Activated CD4-positive, alpha-beta memory T cell treated with anti-CD3 and anti-CD28 coated beads, Interleukin-2, amount 10 ng/mL, durations not matched to agents 7 days and 5 days (primary cell): ENCODE measurements at places on chromosomes 3 and 15.
A peak's percentile ranks its signal among the peaks of the same experiment; 100 is the strongest.

DNA sequence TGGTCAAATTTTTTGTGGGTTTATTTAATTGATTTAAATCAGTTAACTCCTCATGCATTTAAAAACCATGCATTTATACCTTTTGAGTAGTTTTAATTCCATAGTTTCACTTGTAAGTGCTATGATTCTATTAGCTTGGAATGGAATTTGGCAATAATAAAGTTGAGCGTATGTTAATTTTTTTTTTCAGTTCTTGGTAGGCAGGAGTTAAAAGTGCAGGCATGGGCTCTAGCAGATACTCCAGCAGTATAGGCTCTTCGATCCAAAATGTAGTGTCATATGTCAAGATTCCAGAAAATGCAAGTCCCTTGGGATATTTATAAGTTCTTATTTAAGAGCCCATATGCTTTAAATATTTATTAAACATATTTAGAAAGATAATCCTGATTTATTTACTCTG lies 70.3 kb downstream of the LYSMD4 start:
- H3K4me1 ChIP-seq = peaks cover 2% of the 10 kb centered on the region
- no peaks in the 10 kb centered on the region for H3K27me3 ChIP-seq
- no peak overlapping the region for H3K27ac ChIP-seq

DNA sequence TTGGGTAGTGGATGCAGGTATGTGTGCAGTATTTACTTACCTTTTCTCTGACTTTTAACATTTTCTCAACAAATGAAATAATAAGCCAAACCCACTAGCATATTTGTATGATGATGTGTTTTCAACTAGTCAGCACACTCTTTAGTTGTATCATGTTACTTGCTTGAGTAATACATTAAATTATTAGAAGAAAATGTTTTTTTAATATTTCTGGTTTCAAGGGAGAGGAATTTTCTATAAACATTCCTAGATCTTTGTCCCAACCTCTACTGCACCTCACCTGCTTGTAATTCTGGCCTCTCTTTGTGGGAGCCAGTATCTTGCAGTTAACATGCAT lies 161.8 kb upstream of the CBLB start:
- no peaks in the 10 kb centered on the region for H3K4me1 ChIP-seq
- no peaks in the 10 kb centered on the region for H3K36me3 ChIP-seq
- DNase-seq = no peak

- H3K27ac ChIP-seq = no peak overlapping the region
- no peaks in the 10 kb centered on the region for H3K4me1 ChIP-seq
- H3K4me3 ChIP-seq = no peak overlapping the region
These were observed 335.6 kb downstream of the EDEM1 start for GRCh38 chr3:5523125-5523524.

GRCh38 chr3:48926425-48927392 lies 8.1 kb downstream of the ARIH2 start:
- H3K4me1 ChIP-seq = peaks cover 67% of the 10 kb centered on the region
- H3K27me3 ChIP-seq = no peaks in the 10 kb centered on the region
- DNase-seq = no peak
- peaks cover 58% of the 10 kb centered on the region for H3K36me3 ChIP-seq

DNA sequence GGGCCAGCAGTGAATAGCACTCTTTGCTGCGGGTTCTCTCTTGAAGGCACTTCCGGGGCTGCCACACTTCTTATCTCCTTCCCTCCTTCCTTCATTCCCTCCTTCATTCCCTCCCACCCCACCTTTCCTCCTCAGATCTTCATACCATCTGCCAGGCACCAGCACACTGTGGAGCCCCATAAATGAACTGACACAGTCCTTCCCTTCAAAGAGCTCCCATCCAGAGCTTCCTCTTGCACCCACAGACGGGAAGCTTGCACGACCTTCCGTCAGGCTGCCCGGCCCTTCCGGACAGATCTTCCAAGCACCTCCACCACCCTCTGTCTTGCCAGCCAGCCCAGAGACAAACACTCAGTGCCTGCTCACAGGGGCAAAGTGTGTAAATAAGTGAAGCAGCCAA lies 65.4 kb upstream of the HERC1 start:
- no peak overlapping the region for H3K27ac ChIP-seq
- no peaks in the 10 kb centered on the region for H3K36me3 ChIP-seq

- H3K4me3 ChIP-seq = no peak overlapping the region
- H3K4me1 ChIP-seq = peaks cover 14% of the 10 kb centered on the region
- peaks cover 2% of the 10 kb centered on the region for H3K36me3 ChIP-seq
- no peak for DNase-seq
- no peak overlapping the region for H3K27ac ChIP-seq
These were observed 1.7 kb downstream of the CLDN11 start for GRCh38 chr3:170420307-170420821.

DNA sequence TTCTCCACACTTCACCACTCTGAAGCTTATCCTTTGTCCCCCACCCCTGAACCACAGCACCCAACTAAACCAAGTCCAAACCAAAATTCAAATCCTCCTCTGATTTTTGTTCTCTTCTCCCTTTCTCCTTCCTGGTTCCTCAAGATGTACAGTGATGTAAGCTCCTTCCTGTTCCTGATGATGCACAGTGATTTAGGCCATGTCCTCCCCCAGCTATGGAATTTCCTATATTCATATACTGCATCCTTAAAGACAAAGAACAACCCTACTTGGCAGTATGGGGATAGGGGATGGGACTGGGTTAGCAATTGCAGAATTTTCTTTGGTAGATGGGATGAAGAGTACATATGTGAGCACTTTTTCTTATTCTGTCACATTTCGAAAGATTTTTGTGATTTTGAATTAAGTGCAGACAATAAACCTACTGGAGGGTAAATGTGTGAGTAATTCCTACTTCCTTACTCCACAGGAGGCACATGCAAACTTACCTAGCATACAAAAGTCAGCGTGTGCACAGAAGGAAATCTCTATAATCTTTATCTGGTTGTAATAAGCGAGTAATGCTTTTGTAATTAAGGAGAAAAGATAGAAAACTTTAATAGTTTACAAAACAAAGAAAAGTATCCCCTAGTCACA lies 125.0 kb downstream of the ANO10 start:
- peaks cover 7% of the 10 kb centered on the region for H3K27me3 ChIP-seq
- H3K4me1 ChIP-seq = peaks cover 28% of the 10 kb centered on the region
- DNase-seq = no peak
- no peak overlapping the region for H3K4me3 ChIP-seq

DNA sequence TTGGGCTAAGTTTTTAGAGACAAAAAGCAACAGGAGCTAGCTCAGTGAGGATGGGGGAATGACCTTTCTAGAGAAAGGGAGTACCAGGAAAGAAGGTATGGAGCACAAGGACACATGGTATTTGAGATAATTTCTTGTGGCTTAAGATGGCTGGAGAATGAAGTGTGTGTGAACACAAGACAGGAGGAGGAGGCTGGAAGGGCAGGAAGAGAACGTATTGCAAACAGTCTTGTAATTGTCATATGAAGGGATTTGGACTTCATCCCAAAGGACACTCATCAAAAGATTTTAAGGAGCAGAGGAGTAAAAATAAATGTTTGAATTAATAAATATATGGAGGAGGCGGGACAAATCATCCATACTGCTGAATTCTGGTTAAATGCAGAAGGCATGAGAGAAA lies 268.6 kb upstream of the NR2E3 start:
- H3K4me1 ChIP-seq = no peaks in the 10 kb centered on the region
- peaks cover 2% of the 10 kb centered on the region for H3K27me3 ChIP-seq
- H3K4me3 ChIP-seq = no peak overlapping the region

- H3K27ac ChIP-seq = no peak overlapping the region
- no peaks in the 10 kb centered on the region for H3K4me1 ChIP-seq
- DNase-seq = no peak
- H3K36me3 ChIP-seq = no peaks in the 10 kb centered on the region
- no peak overlapping the region for H3K4me3 ChIP-seq
These were observed 68.8 kb downstream of the CTNNB1 start for GRCh38 chr3:41267975-41268640.

GRCh38 chr3:155771126-155771525 lies 26.3 kb upstream of the PLCH1 start:
- H3K4me3 ChIP-seq = no peak overlapping the region
- no peaks in the 10 kb centered on the region for H3K4me1 ChIP-seq
- H3K27ac ChIP-seq = no peak overlapping the region
- H3K36me3 ChIP-seq = no peaks in the 10 kb centered on the region
- no peak for DNase-seq

DNA sequence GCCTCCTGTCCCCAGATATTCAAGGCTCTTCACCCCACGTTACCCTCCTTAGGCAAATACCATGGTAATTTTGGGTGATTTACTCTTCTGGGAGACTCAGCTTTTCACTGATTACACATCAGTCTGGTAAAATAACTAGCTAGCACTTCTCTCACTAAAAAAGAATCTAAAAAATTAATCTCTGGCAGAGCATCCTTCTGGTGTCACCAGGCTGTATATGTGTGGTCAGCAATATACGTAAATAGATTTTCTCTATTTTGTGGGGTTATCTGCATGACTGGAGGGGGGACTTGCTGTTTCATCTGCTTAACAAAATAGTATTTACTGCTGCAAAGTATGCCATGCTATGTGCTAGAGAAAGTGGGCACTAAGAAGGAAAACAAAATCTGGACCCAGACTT lies 45.1 kb downstream of the LRRC28 start:
- H3K4me1 ChIP-seq = peaks cover 3% of the 10 kb centered on the region
- H3K27me3 ChIP-seq = no peaks in the 10 kb centered on the region
- no peak for DNase-seq
- H3K4me3 ChIP-seq = no peak overlapping the region
- peaks cover 24% of the 10 kb centered on the region for H3K36me3 ChIP-seq
- no peak overlapping the region for H3K27ac ChIP-seq

DNA sequence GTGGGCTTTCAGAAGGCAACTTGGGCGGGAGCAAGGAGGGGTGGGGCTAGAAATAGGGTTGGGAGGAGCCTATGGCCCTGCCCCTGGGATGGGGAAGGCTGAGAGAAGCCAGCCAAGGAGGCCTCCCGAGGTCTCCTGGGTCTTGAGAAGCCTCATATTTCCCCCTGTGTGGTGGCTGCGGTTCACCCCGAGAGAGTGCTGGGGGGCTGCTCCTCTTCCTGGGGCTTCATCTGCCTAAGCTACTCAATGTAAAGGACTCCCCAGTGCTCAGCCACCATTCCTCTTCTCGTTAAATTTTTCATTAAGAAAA lies 174.3 kb downstream of the SMAD6 start:
- H3K36me3 ChIP-seq = no peaks in the 10 kb centered on the region
- DNase-seq = no peak
- H3K27ac ChIP-seq = no peak overlapping the region
- H3K27me3 ChIP-seq = peaks cover 15% of the 10 kb centered on the region
- no peak overlapping the region for H3K4me3 ChIP-seq

DNA sequence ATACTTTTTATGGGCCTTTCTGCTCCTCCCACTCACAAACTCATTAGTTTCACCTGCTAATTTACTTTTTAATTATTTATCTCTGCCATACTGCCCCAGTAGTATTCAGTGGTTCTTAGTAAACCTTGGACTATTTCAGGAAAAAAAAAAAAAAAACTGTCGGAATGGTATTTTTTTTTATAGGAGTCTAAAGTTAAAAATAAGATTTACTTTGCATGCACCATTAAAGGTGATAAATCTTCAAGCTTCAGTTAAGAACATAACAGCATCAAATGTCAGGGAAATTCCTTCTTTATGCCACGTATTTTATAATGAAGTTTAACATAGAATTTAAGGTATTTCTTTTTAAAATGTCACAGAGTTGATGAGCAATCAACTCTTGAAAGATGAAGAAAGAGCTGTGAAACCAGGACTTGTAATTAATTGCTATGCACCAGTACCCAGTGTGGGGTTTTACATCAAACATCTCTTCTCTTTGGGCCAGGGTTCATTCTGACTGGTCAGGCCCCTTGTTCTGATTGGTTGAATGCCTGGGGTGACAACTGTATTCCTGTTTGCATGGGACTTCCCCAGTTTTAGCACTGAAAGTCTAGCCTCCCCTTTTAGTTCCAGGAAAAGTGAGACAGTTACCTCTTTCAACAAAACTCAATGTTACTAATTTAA lies 40.3 kb upstream of the PTPRG start:
- DNase-seq = peak; percentile 26
- H3K36me3 ChIP-seq = no peaks in the 10 kb centered on the region
- H3K27me3 ChIP-seq = no peaks in the 10 kb centered on the region
- H3K27ac ChIP-seq = no peak overlapping the region
- H3K4me1 ChIP-seq = peaks cover 6% of the 10 kb centered on the region

DNA sequence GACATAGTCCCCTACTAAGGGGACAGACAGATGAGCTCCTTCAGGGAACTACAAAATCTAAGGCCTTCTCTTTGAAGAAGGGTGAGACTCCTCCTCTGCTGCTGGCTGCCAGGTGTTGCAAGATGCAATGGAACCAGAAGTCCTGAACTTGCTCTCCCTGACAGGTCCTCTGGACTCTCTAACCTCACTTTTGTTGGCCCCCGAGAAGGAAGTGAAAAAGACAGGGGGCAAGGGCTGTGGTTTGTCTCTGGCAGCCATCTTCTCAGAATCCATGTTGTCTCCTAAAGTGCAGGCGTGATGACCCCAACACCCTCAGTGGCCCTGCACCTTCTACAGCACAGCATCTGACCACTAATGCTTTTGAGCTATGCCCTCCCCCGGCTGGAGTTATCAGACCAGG lies 292.5 kb downstream of the CHST2 start:
- no peaks in the 10 kb centered on the region for H3K27me3 ChIP-seq
- H3K36me3 ChIP-seq = no peaks in the 10 kb centered on the region
- peaks cover 7% of the 10 kb centered on the region for H3K4me1 ChIP-seq
- DNase-seq = no peak

- no peaks in the 10 kb centered on the region for H3K36me3 ChIP-seq
- no peak overlapping the region for H3K27ac ChIP-seq
- no peaks in the 10 kb centered on the region for H3K4me1 ChIP-seq
- DNase-seq = no peak
These were observed 178.2 kb downstream of the LSAMP start for GRCh38 chr3:116267116-116267515.

DNA sequence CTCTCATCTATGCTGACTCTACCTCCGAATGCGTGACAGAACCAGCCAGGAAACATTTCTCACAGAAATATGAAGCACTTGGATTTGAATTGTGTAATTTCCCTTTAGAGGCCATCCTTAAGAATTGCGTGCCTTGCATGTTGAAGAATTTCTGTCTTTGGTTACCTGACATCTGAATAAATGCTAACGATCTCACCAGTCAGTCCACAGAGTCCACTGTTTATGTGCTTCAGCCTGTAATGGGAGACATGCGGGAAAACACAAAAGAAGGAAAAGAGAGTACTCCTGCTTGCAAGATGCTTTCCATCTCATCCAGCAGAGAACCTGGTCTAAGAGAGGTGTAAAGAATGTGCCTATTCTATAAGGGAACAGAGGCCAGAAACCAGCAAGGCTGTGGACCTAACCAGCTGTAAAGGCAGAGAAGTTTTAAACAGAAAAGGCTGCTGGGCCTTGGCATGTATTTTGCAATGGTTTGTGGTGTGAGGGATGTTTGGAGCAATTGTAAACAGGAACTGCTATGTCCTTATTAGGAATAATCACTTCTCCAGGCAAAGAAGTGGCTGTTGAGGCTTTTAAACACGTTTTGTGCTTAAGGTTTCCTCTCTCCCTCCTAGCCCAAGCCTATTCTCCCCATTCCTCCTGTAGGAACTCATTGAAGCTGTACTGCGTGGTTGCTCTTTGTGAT lies 36.4 kb upstream of the BOC start:
- H3K4me3 ChIP-seq = no peak overlapping the region
- no peak for DNase-seq
- H3K4me1 ChIP-seq = no peaks in the 10 kb centered on the region
